GM12878 (cell line): ENCODE measurements at places on chromosomes 4 and X. TPM values are rescaled to one million over a fixed set of nuclear protein-coding genes. Genes with fewer than 3 reads are reported as not detected.

DNA sequence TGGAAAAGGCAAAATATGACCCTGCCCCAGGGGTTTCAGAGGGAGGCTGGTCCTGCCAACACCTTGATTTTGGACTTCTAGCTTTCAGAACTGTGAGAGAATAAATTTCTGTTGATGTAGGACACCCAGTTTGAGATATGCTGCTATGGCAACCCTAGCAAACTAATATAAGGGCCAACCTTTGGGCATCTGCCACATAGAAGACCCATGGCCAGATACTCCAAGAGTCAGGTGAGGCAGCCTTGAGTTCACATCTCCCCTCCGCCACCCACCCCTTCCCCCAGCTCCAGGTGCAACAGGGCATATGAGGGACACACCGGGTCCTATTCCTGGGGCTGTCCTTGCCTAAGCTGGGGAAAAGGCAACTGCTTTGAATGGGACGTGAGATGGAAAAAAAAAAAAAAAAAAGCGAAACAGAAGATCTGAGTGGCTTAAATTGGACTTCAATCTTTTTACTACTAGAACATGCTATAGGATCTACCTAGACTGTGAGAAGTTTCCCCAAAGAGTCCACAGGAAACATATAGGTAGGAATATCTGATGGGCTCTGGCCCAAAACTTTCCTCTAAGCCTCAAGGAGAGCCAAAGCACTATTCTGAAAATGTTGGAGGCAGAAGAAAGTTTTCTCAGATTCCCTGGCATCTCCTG is 56.5 kb upstream of the PROM1 start:
- no peak overlapping the region for H3K27ac ChIP-seq
- H3K27me3 ChIP-seq, result no peaks in the 10 kb centered on the region; the same call in 1 of the 2 replicates
- no peaks in the 10 kb centered on the region for H3K4me1 ChIP-seq
- DNase-seq, result no peak
- no peaks in the 10 kb centered on the region for H3K36me3 ChIP-seq
- no peak overlapping the region for H3K4me3 ChIP-seq

DNA sequence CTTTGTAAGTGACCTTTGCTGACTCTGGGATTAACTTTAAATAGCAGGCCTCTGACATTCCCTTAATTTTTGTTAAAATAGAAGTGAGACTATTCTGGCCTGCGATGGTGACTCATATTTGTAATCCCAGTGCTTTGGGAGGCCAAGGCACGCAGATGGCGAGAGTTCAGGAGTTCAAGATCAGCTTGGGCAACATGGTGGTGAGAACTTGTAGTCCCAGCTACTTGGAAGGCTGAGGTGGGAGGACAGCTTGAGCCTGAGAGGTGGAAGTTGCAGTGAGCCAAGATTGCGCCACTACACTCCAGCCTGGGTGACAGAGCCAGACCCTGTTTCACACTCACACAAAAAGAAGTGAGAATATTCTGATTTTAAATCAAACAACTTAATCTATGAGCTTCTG is 27.3 kb downstream of the ZNF330 start:
- H3K36me3 ChIP-seq, result no peaks in the 10 kb centered on the region
- H3K4me1 ChIP-seq, result no peaks in the 10 kb centered on the region
- H3K27ac ChIP-seq, result no peak overlapping the region
- DNase-seq, result no peak
- H3K27me3 ChIP-seq, result no peaks in the 10 kb centered on the region

DNA sequence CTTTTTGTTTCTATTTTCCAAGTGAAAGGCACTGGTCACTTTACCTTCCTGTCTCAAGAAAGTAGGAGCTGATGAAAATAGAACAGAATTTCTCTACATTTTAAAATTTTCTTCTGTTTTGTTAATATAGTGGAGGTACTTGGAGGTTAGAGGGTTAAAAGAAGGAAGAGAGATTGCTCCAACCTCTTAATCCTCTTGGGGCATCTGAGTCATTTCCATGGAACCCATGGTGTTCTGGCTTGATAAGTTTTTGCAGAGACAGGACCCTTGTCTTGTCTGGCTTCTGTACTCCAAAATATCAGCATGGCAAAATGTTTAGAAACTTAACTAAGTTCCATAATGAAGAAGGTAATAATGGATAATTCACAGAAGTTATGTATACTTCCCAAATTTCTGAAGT is 727.2 kb downstream of the C4orf33 start:
- H3K4me3 ChIP-seq, result no peak overlapping the region
- H3K36me3 ChIP-seq, result no peaks in the 10 kb centered on the region
- no peaks in the 10 kb centered on the region for H3K4me1 ChIP-seq
- H3K27me3 ChIP-seq, result no peaks in the 10 kb centered on the region

The TRPC3 gene
- total RNA-seq, result not detected in 2 replicates

The CFI gene
- 0.28 and 0.32 TPM in 2 replicates for total RNA-seq

DNA sequence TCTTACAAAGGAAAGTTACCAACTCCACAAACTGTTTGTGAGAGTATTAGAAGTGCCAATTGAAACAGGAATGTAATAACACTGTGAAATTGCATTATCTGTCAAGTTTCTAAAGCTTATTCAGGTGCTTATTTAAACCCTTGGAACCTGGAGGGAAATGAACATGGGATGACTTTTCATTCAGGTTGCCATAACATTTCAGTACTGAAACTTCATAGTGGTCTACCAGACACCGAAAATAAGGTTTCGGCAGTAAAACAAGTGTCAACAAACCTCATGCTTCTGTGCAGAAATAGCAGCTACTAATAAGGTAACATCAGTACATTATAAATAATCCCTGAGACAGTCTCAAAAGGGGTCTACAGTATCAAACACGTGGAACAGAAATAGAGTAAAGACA is 890.7 kb upstream of the INTU start:
- no peak overlapping the region for H3K27ac ChIP-seq
- H3K4me1 ChIP-seq, result no peaks in the 10 kb centered on the region
- H3K36me3 ChIP-seq, result no peaks in the 10 kb centered on the region
- H3K27me3 ChIP-seq, result no peaks in the 10 kb centered on the region

DNA sequence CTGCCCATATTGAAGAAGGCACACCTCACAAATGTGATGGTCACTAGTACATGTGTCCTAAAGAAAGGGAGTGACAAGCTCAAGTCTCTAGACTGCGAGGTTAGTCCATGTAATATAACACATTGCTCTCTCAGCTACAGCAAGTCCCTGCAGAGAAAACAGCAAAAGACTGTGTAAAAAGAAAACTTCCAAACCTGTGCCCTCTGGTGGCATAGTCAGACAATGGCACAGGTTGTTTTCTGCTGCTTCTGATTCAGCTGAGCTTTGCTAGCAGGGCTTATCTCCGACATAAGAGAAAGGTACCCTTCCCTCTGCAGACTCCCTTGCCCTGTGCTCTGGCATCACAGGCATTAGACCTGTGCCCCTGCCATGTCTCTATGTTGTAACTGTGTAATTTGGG is 1.4 kb upstream of the SERPINA7 start:
- H3K27ac ChIP-seq, result no peak overlapping the region
- no peaks in the 10 kb centered on the region for H3K36me3 ChIP-seq
- DNase-seq, result no peak
- no peak overlapping the region for H3K4me3 ChIP-seq
- H3K4me1 ChIP-seq, result no peaks in the 10 kb centered on the region

DNA sequence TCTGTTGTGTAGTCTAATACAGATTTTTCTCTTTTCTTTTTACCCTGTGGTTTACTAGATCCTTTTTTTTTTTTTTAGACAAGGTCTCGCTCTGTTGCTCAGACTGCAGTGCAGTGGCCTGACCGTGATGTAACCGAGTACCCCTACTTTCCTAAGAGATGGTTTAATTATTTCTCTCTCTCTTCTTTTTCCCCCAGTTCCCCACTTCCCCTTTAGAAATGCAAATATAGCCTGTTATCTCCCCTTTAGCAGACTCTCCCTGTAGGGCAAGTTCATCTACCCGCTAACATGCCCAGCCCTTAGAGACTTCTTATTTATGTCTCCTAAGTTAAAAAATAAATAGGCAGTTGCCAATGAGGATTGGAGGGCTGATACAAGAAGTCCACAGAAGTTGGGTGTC is 4.5 kb downstream of the SNX25 start:
- H3K27me3 ChIP-seq, result no peaks in the 10 kb centered on the region
- peak; percentile 80 for DNase-seq
- peak overlapping the region; percentile 84 for H3K27ac ChIP-seq
- peaks cover 21% of the 10 kb centered on the region for H3K4me1 ChIP-seq

- H3K4me1 ChIP-seq, result no peaks in the 10 kb centered on the region
- H3K36me3 ChIP-seq, result no peaks in the 10 kb centered on the region
- no peak overlapping the region for H3K4me3 ChIP-seq
- no peaks in the 10 kb centered on the region for H3K27me3 ChIP-seq
- no peak overlapping the region for H3K27ac ChIP-seq
These were observed 229.8 kb upstream of the NDST4 start for GRCh38 chr4:115343171-115343570.

The RAB33A gene
- total RNA-seq, result 21.8 and 24.4 TPM in 2 replicates

The NAP1L3 gene
- not detected in 2 replicates for total RNA-seq

The MAGEA2 gene
- total RNA-seq, result not detected in 2 replicates

DNA sequence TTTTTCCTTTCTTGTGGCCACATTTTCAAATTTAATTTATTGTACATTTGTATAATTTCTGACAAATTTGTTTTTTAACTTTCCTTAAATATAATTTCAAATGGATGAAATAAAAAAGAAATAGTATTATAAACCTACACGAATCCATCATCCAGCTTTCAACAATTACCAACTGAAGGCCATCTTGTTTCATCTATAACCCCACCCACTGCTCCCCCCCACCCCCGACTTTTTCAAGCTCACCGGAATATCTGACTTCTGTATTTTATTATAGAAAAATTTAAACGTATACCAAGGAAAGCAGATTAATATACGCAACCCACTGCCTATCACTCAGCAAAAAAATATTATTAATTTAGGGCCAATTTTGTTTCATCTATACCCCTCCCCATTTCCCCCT is 1.1 kb downstream of the MORF4L2 start:
- no peaks in the 10 kb centered on the region for H3K36me3 ChIP-seq
- no peaks in the 10 kb centered on the region for H3K27me3 ChIP-seq
- no peaks in the 10 kb centered on the region for H3K4me1 ChIP-seq
- H3K4me3 ChIP-seq, result peak overlapping the region; percentile 71
- no peak for DNase-seq
- peak overlapping the region; percentile 74; the same call in 1 of the 2 replicates for H3K27ac ChIP-seq

GRCh38 chr4:143482840-143483239 is 30.7 kb upstream of the SMARCA5 start:
- no peak overlapping the region for H3K4me3 ChIP-seq
- DNase-seq, result no peak
- no peaks in the 10 kb centered on the region for H3K27me3 ChIP-seq
- no peaks in the 10 kb centered on the region for H3K36me3 ChIP-seq
- no peak overlapping the region for H3K27ac ChIP-seq

The MAGEC3 gene
- not detected in 2 replicates for total RNA-seq
